ENCODE measurements at places on chromosomes 12 and 14. TPM values are rescaled to one million over a fixed set of nuclear protein-coding genes. Genes with fewer than 3 reads are reported as not detected.

DNA sequence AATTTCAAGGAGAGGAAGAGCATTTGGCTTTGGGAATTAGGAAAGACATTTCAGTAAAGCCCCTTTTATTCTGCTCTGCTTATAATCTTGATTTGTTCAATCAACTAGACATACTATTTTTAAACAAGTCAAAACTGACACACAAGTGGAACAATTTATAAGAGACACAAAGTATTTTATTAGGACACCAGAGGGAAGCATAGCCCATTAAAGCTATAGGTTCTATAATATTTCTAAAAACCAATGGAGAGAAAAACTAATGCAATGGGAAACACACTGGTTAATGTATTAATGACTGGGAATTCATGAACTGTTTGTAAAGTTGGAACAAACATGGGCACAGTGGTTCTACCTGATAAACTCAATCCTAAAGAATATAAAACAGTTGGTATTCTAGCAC is 15.3 kb upstream of the CERS5 start:
- DNase-seq: no peak

GRCh38 chr14:32633224-32633859 is 304.2 kb downstream of the AKAP6 start:
- DNase-seq: no peak

NAA25 gene
- total RNA-seq: 22.3 TPM

GRCh38 chr12:115667116-115667515 is 610.4 kb downstream of the MED13L start:
- DNase-seq: no peak
